ENCODE measurements at places on chromosomes 7 and 10. TPM values are rescaled to one million over a fixed set of nuclear protein-coding genes. Genes with fewer than 3 reads are reported as not detected.

GRCh38 chr10:71737001-71737833, 17.6 kb upstream of the C10orf105 start:
- DNase-seq: no peak
- H3K4me3 ChIP-seq: no peak overlapping the region
- H3K4me1 ChIP-seq: 0 out of 2 replicates have a peak, but pooled peaks cover 4% of the 10 kb centered on the region

DNA sequence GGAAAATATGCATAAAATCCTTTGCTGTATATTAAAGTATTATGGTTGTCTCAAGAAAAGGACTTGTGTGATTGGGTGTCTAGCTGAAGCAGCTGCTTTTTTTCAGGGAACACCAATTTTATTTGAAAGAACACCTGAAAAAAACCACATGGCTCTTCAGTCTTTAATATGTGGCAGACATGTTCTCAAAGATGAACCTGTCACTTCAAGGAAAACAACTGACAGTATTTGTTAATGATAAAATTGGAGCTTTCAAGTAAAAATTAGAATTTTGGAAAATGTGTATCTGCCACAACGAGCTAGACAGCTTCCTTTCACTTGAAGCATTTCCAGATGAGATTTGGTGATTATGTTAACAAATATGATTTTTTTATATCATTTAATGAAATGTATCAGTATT, 59.3 kb downstream of the INHBA start:
- no peaks in the 10 kb centered on the region for H3K4me1 ChIP-seq
- H3K4me3 ChIP-seq: no peak overlapping the region
- no peaks in the 10 kb centered on the region for H3K36me3 ChIP-seq
- no peak for DNase-seq
- H3K27ac ChIP-seq: no peak overlapping the region

- no peaks in the 10 kb centered on the region for H3K36me3 ChIP-seq
- no peak overlapping the region for H3K4me3 ChIP-seq
- no peaks in the 10 kb centered on the region for H3K4me1 ChIP-seq
Measured at GRCh38 chr7:40223451-40224127, 88.8 kb downstream of the SUGCT start.

DNA sequence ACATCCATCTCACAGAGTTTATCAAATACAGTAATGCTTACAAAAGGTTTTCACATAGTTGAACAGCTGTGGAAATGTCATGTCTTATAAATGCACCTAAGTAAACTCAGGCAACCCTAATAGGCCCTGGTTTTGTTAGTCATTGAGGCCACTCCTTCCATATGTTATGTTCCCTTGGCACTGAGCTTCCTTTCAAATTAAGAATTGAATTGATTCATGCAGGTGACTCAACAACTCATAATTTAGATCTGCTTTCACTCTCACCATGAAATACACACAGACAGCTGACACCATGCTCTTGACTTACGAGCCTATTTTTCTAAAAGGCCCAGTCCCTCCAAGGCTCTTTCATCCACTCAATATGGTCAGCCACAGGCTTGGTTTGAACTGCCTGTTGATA, 476.9 kb downstream of the KCNMA1 start:
- H3K4me1 ChIP-seq: peaks cover 33% of the 10 kb centered on the region
- DNase-seq: peak; percentile 94
- no peaks in the 10 kb centered on the region for H3K36me3 ChIP-seq
- H3K4me3 ChIP-seq: no peak overlapping the region

DNA sequence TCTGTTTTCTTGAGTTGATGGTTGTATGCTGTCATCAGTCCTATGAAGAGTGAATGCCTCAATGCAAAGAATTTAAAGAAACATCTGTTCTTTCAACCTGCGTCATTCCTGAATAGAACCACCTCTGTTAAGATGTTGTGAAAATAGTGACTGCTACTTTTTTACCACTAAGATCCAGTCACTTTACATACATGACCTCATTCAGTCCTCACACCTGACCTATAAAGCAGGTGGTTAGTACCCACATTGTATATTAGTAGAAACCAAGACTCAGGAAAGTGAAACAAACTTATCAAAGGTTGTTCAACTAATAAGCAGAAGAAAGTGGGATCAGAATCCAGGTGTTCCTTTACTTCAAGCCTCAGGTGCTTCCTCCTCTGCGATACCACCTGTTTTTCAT, 64.8 kb downstream of the ITGB8 start:
- no peaks in the 10 kb centered on the region for H3K4me1 ChIP-seq
- H3K4me3 ChIP-seq: no peak overlapping the region
- H3K27ac ChIP-seq: no peak overlapping the region
- no peaks in the 10 kb centered on the region for H3K36me3 ChIP-seq
- H3K27me3 ChIP-seq: no peaks in the 10 kb centered on the region

DNA sequence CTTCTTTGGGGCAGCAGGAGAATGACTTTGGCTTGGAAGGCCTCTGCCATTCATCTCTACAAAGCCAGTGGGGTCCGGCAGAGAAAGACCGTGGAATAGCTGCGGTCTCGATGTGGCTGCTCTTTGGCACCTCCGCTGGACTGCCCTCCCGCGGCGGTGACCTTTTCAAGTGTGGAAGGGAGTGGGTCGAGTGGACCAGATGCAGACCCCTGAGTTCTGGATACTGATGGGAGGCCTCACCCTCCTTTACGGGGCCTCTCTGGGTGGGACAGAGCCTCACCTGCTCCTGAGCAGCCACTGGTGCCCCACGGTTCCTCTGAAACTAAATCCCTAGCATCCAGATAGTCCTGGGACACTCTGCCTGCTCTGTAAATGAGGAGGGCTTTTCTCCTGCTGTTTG, 113.1 kb downstream of the NT5C2 start:
- H3K36me3 ChIP-seq: peaks cover 12% of the 10 kb centered on the region
- H3K27ac ChIP-seq: no peak overlapping the region
- no peaks in the 10 kb centered on the region for H3K27me3 ChIP-seq
- DNase-seq: no peak
- no peaks in the 10 kb centered on the region for H3K4me1 ChIP-seq

DNA sequence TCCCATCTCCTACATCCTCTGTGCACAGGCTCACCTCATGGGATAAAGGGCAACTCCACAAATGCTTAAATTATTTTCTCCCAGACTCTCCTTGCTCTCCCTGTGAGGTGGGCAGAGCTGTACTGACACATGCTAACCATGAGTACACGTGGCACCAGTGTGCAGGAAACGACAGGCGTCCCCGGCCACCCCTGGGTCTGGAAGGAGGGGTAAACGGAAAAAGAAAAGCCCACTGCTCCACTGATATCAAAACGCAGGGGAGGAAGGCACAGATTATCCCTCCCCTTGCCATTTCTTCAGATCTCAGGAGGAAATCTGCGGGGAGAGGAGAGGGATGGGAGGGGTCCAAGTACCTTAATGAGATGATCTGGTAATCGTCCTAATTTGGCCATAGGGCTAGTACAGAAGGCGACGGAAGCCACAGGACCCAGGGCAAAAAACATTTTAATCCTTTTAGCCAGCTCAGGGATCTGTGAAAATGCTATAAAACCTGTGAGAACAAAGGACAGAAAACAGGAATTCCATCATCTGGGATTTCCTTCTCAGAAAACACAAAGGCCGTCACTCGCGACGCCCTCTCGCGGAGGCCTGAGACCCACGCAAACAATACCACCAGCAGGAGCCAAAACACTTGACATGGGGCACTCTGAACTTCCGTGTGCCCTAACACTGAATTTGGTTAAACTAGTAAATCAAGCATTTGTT, 17.8 kb upstream of the CH25H start:
- no peak overlapping the region for H3K27ac ChIP-seq
- H3K4me1 ChIP-seq: no peaks in the 10 kb centered on the region
- H3K27me3 ChIP-seq: no peaks in the 10 kb centered on the region
- 0 out of 2 replicates have a peak, but pooled peaks cover 3% of the 10 kb centered on the region for H3K36me3 ChIP-seq

GRCh38 chr10:125172694-125173093, 12.3 kb upstream of the CTBP2 start:
- no peaks in the 10 kb centered on the region for H3K36me3 ChIP-seq
- no peaks in the 10 kb centered on the region for H3K4me1 ChIP-seq
- H3K27ac ChIP-seq: no peak overlapping the region
- peaks cover 3% of the 10 kb centered on the region for H3K27me3 ChIP-seq
- no peak overlapping the region for H3K4me3 ChIP-seq

GRCh38 chr7:55121249-55121648, 102.4 kb downstream of the EGFR start:
- H3K36me3 ChIP-seq: no peaks in the 10 kb centered on the region
- no peak overlapping the region for H3K4me3 ChIP-seq

- no peaks in the 10 kb centered on the region for H3K27me3 ChIP-seq
- no peaks in the 10 kb centered on the region for H3K36me3 ChIP-seq
Measured at GRCh38 chr7:2825559-2826227, 18.4 kb downstream of the GNA12 start.

- no peaks in the 10 kb centered on the region for H3K36me3 ChIP-seq
- H3K4me3 ChIP-seq: no peak overlapping the region
- no peak for DNase-seq
- H3K27me3 ChIP-seq: no peaks in the 10 kb centered on the region
Measured at GRCh38 chr7:13748998-13749397, 240.5 kb downstream of the ETV1 start.

DNA sequence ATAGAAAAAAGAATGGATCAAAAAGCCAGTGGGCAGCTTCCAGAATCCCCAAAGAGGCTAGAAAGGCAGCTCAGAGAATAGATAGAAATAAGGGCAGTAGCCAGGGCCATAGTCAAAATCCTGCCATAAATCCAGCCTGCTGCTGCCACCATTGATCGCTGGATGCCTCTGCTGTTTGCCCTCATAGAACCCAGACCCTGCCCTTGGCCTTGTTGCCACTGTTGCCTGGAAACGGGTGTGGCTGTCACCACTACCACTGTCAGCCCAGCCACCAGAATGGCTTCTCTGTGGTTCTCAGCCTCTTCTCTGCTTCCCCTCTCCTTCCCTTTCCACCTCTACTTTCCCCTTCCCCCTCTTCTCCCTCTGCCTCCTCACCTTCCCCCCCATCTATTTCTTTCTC, 57.8 kb downstream of the HHEX start:
- no peaks in the 10 kb centered on the region for H3K4me1 ChIP-seq
- H3K27me3 ChIP-seq: no peaks in the 10 kb centered on the region
- no peak overlapping the region for H3K4me3 ChIP-seq
- no peaks in the 10 kb centered on the region for H3K36me3 ChIP-seq
- no peak overlapping the region for H3K27ac ChIP-seq
- DNase-seq: no peak

GRCh38 chr7:29562307-29562706, 1.3 kb upstream of the PRR15 start:
- peaks cover 10% of the 10 kb centered on the region for H3K4me1 ChIP-seq
- H3K27ac ChIP-seq: no peak overlapping the region
- no peak for DNase-seq
- peaks cover 10% of the 10 kb centered on the region for H3K27me3 ChIP-seq

The FLNC gene
- total RNA-seq: 10.2 TPM

The TEX47 gene
- not detected for total RNA-seq

DNA sequence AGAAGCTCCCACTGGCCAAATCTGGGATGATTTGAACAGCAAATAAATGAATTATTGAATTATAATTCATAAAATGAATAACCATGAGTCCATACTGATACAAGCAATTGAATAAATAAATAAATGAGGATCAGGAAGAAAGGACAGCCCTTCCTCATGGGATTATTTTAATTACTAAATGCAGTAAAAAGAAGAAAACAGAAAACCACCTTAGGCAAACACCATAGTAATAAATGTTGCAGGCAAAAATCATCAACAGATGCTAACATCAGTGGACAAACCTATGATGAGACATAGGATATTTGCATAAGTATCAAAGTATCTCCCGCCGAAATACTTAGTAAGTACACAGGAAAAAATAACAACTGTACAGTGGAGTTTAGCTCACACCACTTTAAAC, 33.2 kb downstream of the RAPGEF5 start:
- no peak overlapping the region for H3K4me3 ChIP-seq
- no peaks in the 10 kb centered on the region for H3K27me3 ChIP-seq
- no peaks in the 10 kb centered on the region for H3K4me1 ChIP-seq
- DNase-seq: no peak

DNA sequence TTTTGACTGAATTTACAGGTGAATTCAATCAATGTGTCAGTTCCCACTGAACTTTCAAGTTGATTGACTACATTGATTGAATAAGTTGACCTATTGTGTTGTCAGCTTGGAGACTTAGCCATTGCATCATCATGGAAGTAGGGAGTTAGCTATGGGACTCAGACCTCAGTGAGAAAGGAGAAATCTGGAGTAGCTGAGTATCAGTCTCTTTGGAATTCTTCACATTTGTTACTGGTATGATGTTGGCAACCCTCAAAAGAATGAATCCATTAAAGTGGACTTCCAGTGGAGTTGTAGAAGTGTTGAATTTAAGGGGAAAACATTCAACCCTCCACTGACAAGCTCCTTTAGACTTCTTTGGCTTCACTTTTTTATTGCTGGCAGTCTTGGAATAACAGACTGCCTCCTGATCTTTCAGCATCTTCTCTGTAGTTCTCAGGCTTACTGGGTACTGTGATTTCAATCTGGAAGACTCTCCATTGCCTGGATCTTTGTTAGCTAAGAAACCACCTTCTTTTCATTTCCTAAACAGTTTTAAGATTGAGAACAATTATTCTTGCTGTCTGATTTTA, 160.3 kb upstream of the NRP1 start:
- no peak overlapping the region for H3K27ac ChIP-seq
- H3K4me3 ChIP-seq: no peak overlapping the region
- no peak for DNase-seq
- H3K36me3 ChIP-seq: no peaks in the 10 kb centered on the region

DNA sequence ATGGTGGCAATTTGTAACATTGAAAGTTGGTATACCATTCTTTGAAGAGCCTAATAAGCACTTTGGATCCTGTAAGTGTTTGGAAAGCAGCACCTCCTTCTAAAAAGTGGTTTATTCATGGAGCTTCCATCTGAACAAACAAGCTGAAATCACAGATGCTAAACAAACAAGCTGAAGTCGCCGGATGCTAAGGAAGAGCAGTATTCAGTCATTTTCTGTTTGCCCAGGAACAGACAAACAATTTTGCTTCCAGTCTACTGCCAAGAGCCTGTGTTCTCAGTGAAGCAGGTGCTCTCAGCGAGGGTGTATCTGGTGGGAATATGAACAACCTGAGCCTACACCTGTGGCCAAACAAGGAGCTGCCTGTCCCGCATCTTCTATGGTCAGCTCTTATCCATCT, 6.3 kb downstream of the COL28A1 start:
- no peaks in the 10 kb centered on the region for H3K36me3 ChIP-seq
- no peak for DNase-seq
- H3K27ac ChIP-seq: no peak overlapping the region
- H3K4me3 ChIP-seq: no peak overlapping the region
- no peaks in the 10 kb centered on the region for H3K4me1 ChIP-seq

The TUBB8 gene
- 0.08 TPM for total RNA-seq

GRCh38 chr10:78572565-78572964, 496.2 kb upstream of the ZMIZ1 start:
- DNase-seq: no peak
- H3K36me3 ChIP-seq: no peaks in the 10 kb centered on the region
- no peak overlapping the region for H3K4me3 ChIP-seq
- 0 out of 2 replicates have a peak, but pooled peaks cover 2% of the 10 kb centered on the region for H3K27me3 ChIP-seq
- H3K4me1 ChIP-seq: no peaks in the 10 kb centered on the region
- H3K27ac ChIP-seq: no peak overlapping the region

The SUN3 gene
- 0.49 TPM for total RNA-seq

DNA sequence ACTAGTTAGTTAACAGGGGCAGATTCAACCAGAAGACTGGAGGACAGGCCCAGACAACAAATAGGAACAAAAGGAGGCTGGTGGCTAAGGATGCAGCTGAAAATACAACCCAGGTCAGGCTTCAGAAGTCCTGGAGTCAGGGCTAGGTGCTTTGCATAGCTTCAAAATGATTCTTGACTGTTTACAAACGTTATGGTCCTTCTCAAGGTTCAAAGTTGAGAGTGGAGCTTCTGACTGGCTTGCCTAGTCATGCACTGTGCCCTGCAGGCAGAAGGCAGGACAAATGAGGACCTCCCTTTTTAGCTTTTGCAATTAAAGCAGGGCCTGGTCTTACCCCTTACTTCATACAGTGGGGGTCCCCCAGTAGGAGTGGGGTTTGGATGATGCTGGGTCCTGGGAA, 4.4 kb upstream of the CDH23 start:
- no peak for DNase-seq
- no peak overlapping the region for H3K4me3 ChIP-seq
- H3K4me1 ChIP-seq: no peaks in the 10 kb centered on the region
- H3K27me3 ChIP-seq: peaks cover 4% of the 10 kb centered on the region
- no peaks in the 10 kb centered on the region for H3K36me3 ChIP-seq
